ENCODE measurements at places on chromosomes 1 and 21.
A peak's percentile ranks its signal among the peaks of the same experiment; 100 is the strongest.

DNA sequence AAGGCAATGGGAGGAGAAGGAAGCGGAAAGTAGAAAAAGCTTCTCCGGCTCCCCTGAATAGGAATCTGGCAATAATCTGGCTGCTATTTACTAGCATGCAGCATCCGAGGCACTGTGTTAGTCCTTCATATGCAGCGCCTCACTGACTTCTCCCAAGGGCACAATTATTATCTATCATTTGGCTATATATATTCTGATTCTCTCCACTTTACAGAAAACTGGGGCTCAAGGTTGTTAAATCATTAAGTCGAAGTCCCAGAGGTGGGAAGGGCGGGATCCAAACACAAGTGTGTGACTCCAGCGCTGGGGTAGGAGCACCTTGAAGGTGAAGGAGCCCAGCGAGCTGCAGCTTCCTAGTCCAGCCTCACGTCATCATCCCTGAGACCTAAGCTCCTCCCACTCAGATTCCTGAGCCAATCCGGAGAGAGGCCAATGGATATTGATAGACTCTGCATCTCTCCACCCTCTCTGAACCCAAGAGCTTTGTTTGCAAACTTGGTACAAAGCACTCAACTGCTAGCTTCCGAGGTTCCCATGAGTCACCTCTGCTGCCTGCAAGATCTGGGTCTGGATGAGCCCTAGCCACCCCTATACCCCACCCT, 16.6 kb upstream of the EYA3 start:
- no peak for DNase-seq

GRCh38 chr1:160542303-160542945, 19.4 kb upstream of the SLAMF6 start:
- DNase-seq, result no peak

GRCh38 chr21:39314143-39315027, 953 bp upstream of the BRWD1 start:
- DNase-seq, result peak; percentile 71

DNA sequence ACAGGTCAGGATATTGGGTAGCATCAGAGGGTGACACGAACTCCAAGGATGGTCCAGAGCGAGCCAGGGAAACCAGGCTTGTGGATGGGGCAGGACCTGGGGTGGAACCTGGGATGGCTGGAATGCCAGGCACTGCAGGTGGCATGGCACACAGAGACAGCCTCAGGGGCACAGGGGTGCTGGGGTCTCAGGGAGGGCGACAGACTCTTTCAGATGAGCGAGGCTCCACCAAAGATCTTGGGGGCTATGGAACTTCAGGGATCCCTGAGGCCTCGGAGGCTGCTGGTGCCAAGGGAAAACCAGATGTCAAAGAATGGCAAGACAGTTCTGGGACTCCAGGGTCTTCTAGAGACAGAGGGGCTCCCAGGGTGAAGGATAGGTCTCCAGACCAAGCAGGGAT, 21.4 kb downstream of the IGFN1 start:
- peak; percentile 50 for DNase-seq

DNA sequence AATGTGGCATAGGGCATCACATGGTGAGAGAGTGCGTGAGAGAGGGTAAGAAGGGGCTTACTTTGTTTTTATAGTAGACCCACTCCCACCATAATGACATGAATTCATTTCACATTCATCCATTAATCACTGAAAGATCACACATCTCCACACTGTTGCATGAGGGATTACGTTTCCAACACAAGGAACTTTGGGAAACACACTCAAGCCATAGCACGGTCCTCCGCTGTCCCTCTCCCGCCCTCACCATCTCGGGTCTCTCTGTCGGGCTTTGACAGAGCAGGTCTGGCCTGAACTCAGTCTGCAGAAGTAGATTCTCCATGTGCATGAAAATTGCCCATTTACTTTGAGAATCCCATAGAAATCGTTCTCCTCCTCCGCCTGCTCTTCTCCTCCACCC, 312.2 kb downstream of the MATN1 start:
- no peak for DNase-seq

- no peak for DNase-seq
These were observed 9.5 kb downstream of the JAK1 start for GRCh38 chr1:64956733-64957441.

- DNase-seq, result no peak
These were observed 89.6 kb upstream of the GPR88 start for GRCh38 chr1:100448366-100448765.

- no peak for DNase-seq
These were observed 160.7 kb downstream of the OLFM3 start for GRCh38 chr1:101835988-101836387.

DNA sequence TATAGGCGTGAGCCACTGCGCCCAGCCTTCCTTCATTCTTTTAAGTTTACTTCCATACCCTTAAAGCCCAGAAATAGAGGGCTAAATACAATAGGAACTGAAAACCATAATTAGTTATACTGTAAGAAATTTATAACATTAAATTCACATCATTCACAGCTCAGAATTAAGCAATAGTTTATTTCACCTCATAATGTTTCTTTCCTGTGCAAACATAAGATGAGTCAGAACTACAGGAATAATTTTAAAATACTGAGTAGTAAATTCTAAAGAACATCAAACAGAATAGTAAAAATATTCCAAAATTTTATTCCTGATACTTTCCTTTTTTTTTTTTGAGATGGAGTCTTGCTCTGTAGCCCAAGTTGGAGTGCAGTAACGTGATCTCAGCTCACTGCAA, 24.1 kb downstream of the POGZ start:
- DNase-seq, result no peak

DNA sequence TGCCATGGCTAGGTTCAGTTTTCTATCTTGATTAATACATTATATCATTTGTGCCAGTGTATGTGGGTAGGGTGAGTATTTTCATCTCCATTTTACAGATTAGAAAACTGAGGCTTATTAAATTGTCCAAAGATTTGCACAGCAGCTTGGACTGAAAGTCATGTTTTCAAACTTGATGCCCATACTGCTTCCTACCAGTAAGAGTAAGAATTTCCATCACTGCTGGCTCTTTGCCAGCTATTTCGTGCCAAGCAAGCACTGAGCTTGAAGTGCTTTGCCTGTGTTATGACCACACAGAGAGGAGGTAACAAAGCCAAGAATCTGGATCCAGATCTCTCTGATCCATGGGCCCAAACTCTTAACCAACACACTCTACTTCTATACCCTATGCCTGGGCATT, 295.0 kb downstream of the VAV3 start:
- peak; percentile 56 for DNase-seq

DNA sequence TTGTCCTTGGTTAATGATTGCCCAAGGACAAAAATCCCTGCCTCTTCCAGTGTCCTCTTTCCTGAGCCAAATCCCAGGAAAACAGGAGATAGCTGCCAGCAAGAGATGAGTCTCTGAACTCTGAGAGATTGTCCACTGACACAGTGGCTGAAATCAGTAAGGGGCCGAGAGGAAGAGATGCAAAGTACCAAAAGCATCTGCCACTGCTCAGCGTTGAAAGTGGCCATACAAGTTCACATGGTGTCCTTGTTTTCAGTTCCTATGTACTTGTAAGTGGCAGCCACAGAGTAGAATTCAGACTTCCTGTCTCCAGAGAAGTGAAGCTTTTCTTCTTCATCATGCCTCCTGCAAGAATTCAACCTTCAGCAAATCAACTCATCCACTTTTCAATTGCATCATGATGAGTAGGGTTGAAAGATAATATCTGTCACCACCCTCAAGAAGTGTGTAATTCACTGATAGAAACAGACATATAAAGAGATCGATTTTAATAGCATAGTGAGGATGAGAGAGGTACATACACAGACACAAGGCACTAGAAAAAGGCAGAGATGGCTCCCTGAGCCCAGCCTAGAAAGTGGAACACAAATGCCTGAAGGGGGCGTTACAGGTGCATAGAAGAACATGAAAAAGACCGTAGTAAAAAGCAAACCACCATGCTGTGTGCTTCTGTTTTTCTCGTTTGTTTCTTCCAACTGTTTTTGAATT, 185.8 kb downstream of the MRPL39 start:
- DNase-seq, result no peak

GRCh38 chr1:91730801-91731732, 154.9 kb downstream of the TGFBR3 start:
- no peak for DNase-seq

GRCh38 chr1:177088966-177089365, 75.5 kb downstream of the ASTN1 start:
- no peak for DNase-seq

GRCh38 chr1:218525031-218525430, 179.9 kb downstream of the TGFB2 start:
- DNase-seq, result no peak

GRCh38 chr1:24327891-24328290, 8.7 kb downstream of the GRHL3 start:
- DNase-seq, result no peak

Data from tibial artery (tissue), 4 donors.